ENCODE measurements at places on chromosomes 2 and 18.

GRCh38 chr18:7049951-7050350 lies 67.6 kb downstream of the LAMA1 start:
- DNase-seq, result no peak

- DNase-seq, result no peak
These were observed 182.0 kb upstream of the RND3 start for GRCh38 chr2:150669492-150669891.

DNA sequence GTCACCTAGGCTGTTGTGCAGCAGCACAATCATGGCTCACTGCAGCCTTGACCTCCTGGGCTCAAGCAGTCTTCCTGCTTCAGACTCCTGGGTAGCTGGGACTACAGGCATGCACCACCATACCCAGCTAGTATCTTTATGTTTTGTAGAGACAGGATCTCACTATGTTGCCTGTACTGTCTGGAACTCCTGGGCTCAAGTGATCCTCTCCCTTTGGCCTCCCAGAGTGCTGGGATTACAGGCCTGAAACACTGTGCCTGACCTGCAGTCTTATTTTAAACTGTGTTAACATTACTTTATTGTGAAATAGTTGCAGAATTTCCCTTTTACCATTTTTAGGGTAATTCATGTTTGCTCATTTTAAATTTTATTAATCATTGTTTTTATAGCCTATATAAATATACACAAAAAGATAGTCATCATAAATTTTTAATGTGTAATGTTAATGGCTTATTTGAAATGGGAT lies 24.6 kb downstream of the EML4 start:
- no peak for DNase-seq

DNA sequence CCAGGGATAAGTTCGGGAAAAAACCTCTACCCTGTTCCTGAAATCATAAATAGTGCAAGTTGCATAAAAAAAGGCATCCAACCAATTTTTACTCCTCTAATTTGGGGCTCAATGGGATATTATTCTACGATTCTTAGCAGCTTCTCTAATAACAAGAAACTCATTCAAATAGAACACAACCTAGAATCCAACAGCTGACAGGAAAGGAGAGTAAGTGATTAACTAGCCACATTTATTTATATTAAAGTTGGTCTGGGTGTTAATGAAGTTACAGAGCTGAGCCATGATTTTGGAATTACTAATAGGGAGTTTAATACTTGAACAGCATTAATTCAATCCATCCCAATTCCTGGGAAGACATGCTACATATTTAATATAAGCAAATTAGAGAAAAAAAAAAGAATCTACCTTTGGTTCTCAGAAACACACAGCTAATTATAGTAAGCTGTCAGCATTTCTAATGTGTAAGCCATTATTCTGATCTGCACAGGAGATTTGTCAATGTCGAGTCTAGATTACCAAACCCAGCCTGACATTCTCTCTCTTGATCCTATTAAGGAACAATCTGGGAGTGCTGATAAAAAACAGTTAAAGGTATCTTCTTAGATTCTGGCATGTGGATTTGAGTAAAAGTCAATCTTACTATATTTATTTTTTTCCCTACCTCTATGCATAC lies 267.7 kb downstream of the NBAS start:
- no peak for DNase-seq

- DNase-seq, result no peak
These were observed 30.6 kb upstream of the EPC2 start for GRCh38 chr2:148614014-148614321.

GRCh38 chr18:9101730-9102507 lies 580 bp upstream of the NDUFV2 start:
- peak; percentile 66 for DNase-seq

DNA sequence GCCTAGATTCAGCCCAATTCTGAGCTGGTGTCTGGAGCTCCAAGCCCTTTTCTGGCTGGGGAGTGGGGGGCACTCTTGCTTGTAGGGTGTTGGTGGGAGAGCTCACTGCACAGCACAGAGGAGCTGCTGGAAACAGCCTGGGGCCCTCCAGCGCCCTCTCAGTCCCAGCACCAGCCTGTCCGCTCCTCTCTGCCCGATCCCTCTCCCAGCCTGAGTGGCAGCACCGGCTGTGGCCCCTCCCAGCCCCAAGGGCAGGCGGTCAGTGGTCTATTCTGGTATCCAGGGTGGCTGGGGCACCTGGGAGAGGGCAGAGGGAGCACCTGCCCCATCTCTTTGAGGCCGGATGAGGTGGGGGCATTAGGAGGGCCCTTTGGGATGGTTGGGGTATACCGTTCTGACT lies 13.2 kb upstream of the DES start:
- no peak for DNase-seq

DNA sequence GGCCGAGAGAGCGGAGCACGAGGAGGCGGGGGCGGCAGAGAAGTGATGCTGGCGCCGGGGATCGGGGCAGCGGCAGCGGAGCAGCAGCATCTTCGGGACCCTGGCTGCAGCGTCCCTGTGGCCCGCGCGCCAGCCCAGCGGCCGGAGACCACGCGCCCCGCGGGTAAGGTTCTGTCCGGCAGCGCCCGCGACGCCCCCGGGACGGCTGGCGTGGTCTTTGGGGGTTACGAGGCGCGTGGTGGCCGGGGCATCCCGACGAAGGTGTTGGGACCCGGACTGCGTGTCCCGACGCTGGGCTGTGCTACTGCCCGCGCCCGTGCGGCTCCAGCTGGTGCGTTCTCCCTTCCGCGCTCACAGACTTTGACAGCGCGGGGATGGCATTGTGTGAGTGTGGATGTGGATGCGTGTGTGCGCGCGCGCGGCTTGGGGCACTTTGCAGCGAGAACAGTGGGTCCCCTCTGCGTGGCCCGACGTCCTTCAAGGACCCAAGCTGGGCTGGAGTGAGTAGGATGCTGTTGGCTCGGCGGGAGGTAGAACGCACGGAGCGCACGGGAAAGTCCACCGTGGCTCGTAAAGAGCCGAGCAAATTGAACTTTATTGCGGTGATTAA lies 405.0 kb downstream of the XIRP2 start:
- DNase-seq, result peak; percentile 34

- DNase-seq, result no peak
These were observed 179.4 kb upstream of the ARL4C start for GRCh38 chr2:234676109-234676782.

DNA sequence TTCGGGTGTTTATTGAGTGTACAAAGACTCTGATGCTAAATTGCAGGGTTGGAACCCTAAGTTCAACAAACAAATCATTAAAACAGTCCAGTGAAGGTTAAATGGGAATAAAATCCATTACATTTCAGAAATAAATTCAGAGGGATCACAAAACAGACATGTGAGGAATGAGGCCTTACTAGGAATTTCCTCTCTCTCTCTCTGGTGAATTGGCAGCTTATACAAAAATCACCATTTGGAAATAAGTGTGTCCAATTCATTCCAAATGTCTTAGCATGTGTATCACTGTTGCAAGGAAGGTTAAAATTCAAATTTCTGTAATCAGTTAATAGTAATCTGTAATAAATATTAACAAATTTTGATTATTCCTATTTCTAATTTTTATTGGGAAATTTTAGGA lies 228.6 kb upstream of the PXDN start:
- DNase-seq, result no peak

DNA sequence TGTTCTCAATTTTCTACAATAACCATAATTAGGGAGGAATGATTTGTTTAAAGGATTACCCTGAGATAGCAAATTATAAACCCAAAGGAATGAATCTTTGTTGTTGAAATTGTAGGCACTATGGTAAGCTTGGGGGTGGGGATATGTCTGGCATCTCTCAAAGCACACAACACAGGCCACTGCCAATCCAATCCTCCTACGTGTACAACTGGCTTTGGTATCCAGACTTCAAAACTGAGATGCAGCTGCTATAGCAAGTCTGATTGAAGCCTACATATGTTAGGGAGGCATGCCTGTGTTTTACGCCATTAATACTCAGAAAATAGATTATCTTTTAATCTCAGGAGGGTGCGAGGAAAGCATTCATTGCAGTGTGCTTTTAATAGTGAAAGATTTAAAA lies 5.9 kb upstream of the NCOA1 start:
- no peak for DNase-seq

DNA sequence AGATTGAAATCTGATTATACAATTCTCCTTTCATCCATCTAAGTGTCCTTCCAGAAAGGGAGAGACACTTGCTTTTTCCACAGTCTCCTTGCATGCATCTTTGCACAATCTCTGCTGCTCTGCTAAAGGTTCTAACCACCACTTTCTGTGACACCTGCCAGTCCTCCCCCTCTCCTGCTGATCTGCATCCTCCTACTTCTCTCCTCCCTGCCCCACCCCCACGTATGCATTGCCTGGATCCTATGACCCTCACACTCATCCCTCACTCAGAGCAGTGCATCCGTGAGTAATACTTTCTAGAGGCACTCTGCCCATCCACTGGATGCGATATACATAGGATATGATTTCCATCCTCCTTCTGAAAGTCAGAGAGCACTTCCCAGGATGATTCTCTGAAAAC lies 27.7 kb upstream of the TRAPPC8 start:
- no peak for DNase-seq
